ENCODE measurements at places on chromosomes 1 and 21. TPM values are rescaled to one million over a fixed set of nuclear protein-coding genes. Genes with fewer than 3 reads are reported as not detected.
A peak's percentile ranks its signal among the peaks of the same experiment; 100 is the strongest.

GRCh38 chr21:39096754-39097153, 86.5 kb downstream of the PSMG1 start:
- DNase-seq: no peak

DNA sequence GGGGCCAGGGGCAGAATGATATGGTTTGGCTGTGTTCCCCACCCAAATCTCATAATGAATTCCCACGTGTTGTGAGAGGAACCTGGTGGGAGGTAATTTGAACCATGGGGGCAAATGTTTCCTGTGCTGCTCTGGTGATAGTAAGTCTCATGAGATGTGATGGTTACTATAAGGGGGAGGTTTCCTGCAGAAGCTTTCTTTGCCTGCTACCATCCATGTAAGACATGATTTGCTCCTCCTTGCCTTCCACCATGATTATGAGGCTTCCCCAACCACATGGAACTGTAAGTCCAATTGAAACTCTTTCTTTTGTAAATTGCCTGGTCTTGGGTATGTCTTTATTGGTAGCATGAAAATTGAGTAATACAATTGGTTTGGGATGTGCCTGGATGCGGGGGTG, 33.7 kb upstream of the LIN9 start:
- no peak for DNase-seq

The PRKAA2 gene
- 35.2 TPM for total RNA-seq

The CD84 gene
- total RNA-seq: 2.2 TPM

DNA sequence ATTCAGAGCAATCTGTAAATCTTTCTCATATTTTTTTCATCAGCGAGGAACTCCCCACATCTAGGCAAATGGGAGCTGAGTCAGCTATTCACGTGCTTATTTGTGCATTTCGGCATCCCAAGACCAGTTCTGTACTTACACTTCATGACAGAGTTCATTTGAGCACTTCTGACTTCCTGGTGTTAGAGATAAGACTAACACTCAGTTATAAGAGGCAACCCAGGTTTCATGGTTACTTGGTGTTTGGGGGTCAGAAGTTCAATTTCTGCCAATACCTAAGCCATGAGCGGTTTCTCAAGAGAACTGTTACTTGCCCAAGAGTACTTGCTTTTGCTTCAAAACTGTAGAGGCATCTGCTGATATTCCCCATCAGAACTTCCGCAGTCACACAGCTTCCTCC, 24.1 kb upstream of the DESI2 start:
- no peak for DNase-seq

GRCh38 chr1:93463960-93464359, 16.0 kb downstream of the FNBP1L start:
- DNase-seq: no peak

GRCh38 chr1:192803501-192803900, 5.3 kb upstream of the RGS2 start:
- DNase-seq: no peak

DNA sequence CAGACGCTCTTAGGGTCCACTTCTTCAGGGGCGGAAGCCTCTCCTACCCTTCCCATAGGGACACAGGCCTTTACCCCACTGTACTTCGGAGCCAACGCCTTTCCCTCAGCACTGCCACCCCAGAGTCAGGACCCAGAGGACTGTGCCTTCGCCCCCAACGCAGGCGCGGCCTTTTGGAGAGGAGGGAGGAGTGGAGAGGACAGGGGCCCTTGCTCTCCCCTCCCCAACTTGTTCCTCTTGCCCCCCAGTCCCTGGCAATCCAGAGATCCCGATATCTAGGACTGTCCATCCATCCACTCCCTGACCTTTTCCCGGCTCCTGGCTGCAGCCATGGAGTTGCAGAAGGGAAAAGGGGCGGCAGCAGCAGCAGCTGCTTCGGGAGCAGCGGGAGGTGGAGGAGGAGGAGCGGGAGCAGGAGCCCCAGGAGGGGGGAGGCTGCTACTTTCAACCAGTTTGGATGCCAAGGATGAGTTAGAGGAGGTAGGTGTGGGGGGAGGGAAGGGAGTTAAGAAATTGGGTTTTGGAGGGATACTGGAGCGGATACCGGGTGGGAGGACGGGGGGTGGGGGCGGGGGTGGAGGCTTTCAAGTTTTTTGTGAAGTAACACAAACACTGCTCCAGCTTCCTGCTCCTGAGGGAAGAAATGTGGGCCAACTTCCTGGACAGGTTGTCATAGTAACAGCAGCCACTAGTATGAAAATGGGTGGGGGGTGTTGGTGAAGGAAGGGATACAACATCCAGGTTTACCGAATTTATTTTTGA, 636 bp downstream of the INTS3 start:
- peak; percentile 9 for DNase-seq

GRCh38 chr1:235513495-235514366, 9.5 kb upstream of the B3GALNT2 start:
- DNase-seq: no peak

The CA14 gene
- total RNA-seq: 1.7 TPM

DNA sequence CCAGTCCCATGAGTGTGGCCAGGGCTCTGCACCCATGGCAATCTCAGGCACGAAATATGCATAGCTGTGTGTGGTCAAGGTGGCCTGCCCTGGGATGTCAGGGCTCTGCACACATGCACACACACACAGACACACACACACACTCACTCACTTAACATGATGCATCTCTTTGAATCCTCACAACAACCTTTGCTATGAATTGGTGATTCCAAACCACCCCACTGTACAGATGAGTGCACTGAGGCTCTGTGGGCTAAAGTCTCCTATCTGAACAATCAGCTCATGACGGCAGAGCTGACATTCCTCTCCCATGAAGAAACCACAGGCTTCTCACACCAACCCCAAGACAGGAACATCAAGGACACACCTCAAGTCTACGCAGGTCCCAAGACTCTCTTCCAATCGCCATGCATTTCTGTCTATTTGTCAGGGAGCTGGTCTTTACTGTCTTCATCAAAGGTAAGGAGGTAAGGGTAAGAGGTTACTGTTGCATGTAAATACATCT, 131.6 kb downstream of the ETS2 start:
- DNase-seq: no peak

GRCh38 chr1:219414250-219414649, 198.7 kb downstream of the ZC3H11B start:
- no peak for DNase-seq

The KLHDC8A gene
- total RNA-seq: 18.6 TPM

The CYP2J2 gene
- total RNA-seq: 0.47 TPM

DNA sequence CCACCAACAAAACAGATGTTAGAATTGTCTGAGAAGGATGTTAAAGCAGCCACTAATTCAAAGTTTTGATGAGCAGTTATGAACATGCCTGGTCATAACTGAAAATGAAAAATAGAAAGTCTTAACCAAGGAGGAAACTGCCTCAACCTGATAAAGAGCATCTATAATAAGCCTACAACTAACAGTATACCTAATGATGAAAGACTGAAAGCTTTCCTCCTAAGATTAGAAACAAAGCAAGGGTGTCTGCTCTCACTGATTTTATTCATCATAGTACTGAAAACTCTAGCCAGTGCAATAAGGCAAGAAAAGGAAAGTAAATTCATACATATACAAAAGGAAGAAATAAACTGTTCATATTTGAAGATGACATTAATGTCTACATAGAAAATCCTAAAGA, 82.0 kb downstream of the KCNK1 start:
- no peak for DNase-seq

DNA sequence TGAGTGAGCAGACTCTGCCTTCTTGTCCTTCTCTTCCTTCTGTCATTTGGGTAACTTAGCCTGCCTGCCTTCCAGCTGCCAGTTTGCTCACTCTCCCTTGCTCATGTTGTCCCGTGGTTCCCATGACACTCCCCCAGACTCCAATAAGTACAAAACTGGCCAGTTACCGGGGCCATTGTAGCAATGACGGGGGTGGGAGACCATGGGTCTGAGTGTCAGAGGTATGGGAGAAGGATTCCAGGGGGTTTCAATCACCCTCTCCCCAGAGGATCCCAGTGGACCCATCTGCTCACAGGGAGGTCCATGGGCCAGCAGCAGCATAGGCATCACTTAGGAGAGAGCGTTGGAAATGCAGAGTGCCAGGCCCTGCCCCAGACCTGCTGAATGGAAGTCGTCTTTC, 51.3 kb downstream of the CAPN9 start:
- no peak for DNase-seq

The LPAR3 gene
- 0.78 TPM for total RNA-seq

DNA sequence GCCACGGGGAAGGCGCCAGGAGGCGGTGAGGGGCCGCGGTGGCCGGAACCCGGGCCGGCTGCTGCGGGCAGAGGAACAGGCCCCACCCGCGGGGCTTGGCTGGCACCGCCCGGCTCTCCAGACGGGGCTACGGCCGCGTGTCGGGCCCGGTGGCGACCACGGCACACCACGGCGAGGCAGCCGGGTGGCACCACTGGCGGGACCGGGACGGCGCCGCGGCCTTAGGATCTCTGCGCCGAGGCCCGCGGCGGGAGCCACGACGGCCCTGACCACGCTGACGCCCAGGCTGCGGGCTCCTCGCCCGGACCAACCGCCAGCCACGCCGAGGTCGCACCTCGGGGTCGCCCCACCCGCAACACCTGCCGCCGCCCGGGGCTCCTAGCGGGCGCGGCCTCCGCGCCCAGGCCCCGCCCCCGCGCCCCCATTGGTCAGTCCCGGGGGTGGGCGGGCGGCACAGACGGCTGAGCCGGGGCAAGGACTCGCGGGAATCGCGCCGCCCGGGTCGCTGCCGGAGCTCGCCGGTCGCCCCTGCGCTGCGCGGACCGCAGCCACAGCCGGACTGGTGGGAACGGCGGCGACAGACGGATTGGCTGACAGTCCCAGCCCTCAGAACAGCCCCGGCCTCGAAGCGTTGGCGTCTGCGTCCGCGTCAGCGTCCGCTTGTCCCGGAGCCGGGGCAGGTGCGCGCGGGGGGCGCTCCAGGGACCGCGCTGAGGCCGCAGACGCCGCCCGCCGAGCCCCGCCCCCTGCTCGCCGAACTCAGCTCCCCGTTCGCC, at the start of gene BMP8A:
TSS of gene BMP8A (plus strand) at position 491 of the 776 bp plus-strand sequence. CDS start 356 bp downstream, outside the sequence.
- no peak for DNase-seq
